Activated naive CD8-positive, alpha-beta T cell treated with anti-CD3 and anti-CD28 coated beads for 36 hours (primary cell): ENCODE measurements at places on chromosomes 7 and 10.

- DNase-seq = no peak
Observed at GRCh38 chr10:65945061-65945460, 980.8 kb upstream of the LRRTM3 start.

- DNase-seq = no peak
Observed at GRCh38 chr10:45404770-45405120, 30.7 kb downstream of the ALOX5 start.

- no peak for DNase-seq
Observed at GRCh38 chr7:42210333-42210732, 26.7 kb downstream of the GLI3 start.

DNA sequence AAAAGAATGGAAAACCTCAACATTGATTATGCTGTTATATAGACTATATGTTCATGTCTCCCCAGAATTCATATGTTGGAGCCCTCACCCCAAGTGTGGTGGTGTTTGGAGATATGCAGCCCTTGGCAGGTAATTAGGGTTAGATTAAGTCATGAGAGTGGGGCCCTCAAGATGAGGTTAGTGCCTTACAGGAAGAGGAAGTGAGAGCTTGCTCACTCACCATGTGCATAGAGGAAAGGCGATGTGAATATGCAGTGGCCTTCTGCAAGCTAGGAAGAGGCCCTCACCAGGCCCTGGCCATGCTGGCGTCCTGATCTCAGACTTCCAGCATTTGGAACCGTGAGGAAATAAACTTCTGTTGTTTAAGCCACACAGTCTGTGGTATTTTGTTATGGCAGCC, 14.8 kb downstream of the ZNF33A start:
- no peak for DNase-seq

GRCh38 chr10:23198610-23198939, 6.5 kb downstream of the PTF1A start:
- no peak for DNase-seq

- DNase-seq = no peak
Observed at GRCh38 chr10:78907551-78908211, 161.1 kb upstream of the ZMIZ1 start.

- DNase-seq = no peak
Observed at GRCh38 chr10:98106531-98106930, 27.9 kb upstream of the R3HCC1L start.

GRCh38 chr10:122188706-122189105, 82.4 kb upstream of the BTBD16 start:
- DNase-seq = no peak

GRCh38 chr10:97261656-97262055, 30.8 kb downstream of the ARHGAP19 start:
- DNase-seq = no peak

GRCh38 chr7:24979470-24979862, 512 bp downstream of the OSBPL3 start:
- peak; percentile 83 for DNase-seq

DNA sequence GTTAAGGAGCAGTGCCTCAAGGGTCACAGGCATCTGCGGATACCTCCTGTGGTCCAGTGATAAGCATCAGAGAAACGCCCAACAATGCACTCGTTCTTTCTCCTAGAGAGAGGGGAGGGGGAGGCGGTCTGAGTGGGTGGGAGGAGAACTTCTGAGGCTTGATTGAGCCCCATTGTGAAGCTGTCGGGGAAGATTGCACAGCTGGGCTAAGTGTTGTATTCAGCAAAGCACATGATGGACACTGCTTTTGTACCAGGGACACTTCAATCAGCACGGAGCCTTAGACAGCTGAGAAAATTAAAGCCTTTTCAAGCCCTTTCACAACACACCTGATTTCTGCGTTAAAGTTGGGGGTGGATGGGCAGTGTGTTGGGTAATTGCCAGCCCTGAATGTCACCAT, 230.3 kb upstream of the GHITM start:
- no peak for DNase-seq

- DNase-seq = no peak
Observed at GRCh38 chr7:106277976-106278375, 6.8 kb downstream of the NAMPT start.

- DNase-seq = no peak
Observed at GRCh38 chr7:69951458-69951857, 353.2 kb downstream of the AUTS2 start.

- DNase-seq = no peak
Observed at GRCh38 chr10:71966046-71967004, 2.1 kb downstream of the CHST3 start.
